ENCODE measurements at places on chromosomes 4 and X. TPM values are rescaled to one million over a fixed set of nuclear protein-coding genes. Genes with fewer than 3 reads are reported as not detected.

The SPIN2B gene
- total RNA-seq, result 7.1 TPM

The PPEF2 gene
- total RNA-seq, result not detected

The IL9R gene
- not detected for total RNA-seq

The IL3RA gene
- 1.1 TPM for total RNA-seq

The CLGN gene
- 2.5 TPM for total RNA-seq

The TRIM60 gene
- not detected for total RNA-seq

The GRIPAP1 gene
- 15.3 TPM for total RNA-seq

The NFXL1 gene
- 5.8 TPM for total RNA-seq

The ATOH1 gene
- total RNA-seq, result not detected

The KDM6A gene
- 15.5 TPM for total RNA-seq

The TLR7 gene
- not detected for total RNA-seq

The ALB gene
- total RNA-seq, result not detected

The STOX2 gene
- total RNA-seq, result 2.4 TPM

The GLRA2 gene
- total RNA-seq, result not detected

The CLDN34 gene
- total RNA-seq, result not detected

The BEX2 gene
- 19.2 TPM for total RNA-seq

The ADGRG2 gene
- total RNA-seq, result 0.58 TPM

The CCDC160 gene
- total RNA-seq, result 0.27 TPM

The MAGEA1 gene
- total RNA-seq, result 153 TPM

The CDS1 gene
- 3.7 TPM for total RNA-seq
